Frontal cortex (tissue), 4 donors: ENCODE measurements at places on chromosomes 11 and 22.
A peak's percentile ranks its signal among the peaks of the same experiment; 100 is the strongest.

DNA sequence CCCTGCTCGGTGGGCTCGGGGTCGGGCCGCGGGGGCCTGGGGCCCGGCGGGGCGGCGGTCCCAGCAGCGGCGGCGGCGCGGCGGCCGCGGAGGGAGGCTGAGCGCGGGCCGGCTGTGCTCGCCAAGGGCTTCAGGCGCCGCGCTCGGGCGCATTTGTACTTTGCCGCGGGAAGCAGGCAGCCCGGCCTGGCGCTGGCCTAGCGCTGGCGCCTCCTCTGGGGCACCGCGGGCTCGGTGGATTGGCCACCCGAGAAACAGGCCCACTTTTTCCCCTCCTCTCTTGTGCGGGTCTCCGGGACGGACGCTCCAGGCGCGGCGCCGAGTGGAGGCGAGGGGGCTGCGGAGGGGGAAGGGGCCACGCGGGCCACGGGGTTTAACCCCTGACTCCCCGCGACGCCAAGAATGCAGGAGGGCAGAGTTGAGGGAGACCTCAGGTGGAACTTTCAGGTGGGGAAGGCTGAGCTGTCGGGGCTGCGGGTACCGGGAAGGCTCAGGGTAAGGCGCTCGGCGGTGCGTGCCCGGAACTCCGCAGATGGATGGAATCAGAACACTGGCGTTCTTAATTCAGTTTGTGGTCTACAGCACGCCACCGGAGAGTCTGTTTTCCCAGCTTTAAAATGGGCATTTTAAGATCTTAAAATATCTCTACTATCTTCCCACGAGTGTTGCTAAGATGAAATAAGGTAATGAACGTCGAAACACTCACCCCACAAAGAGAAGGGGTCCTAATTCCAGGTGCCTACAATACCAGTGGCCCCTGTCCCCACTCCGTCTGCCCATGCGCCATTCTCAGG is at the start of gene CHRDL2:
Gene CHRDL2, minus strand, starts transcription at position 126 of the 794 bp plus-strand sequence. CDS start 538 bp downstream, outside the sequence.
- peak; percentile 61 for DNase-seq

GRCh38 chr11:94583866-94584500 is 16.8 kb downstream of the PIWIL4 start:
- DNase-seq: no peak

DNA sequence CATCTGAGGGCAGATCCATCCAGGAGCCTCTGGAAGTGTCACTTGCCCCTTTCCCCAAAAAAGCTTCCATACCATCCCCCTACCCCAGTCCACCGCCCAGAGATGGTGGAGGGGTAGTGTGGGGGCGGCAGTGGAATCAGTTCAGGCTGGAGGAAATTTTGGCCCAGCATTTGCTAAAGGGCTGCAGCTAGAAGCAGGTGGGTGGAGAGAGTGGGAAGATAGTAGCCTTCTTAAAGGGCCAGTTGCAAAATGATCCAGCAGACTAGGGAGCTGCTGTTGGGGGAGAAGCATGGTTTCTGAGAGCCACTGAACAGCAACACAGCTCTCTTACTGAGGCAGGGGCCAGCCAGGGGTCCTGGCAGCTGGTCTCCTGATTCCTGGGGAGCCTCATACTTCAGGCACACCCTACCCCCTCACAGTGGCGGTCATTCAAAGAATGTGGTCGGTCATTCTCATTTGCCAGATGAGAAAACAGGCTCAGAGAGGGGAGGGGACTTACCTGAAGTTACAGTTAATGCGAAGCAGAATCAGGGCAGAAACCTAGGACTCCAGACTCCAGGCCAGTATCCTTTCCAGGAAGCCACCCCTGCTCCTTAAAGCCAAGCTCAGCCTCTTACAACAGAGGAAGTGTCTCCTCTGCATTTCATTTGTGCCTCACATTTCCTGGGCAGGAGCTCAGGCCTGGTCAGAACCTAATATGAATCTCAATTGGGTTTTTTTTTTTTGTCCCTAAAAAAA is 5.4 kb downstream of the SEC14L2 start:
- no peak for DNase-seq

- DNase-seq: no peak
Observed at GRCh38 chr11:66238786-66239413, 29.5 kb upstream of the RAB1B start.

DNA sequence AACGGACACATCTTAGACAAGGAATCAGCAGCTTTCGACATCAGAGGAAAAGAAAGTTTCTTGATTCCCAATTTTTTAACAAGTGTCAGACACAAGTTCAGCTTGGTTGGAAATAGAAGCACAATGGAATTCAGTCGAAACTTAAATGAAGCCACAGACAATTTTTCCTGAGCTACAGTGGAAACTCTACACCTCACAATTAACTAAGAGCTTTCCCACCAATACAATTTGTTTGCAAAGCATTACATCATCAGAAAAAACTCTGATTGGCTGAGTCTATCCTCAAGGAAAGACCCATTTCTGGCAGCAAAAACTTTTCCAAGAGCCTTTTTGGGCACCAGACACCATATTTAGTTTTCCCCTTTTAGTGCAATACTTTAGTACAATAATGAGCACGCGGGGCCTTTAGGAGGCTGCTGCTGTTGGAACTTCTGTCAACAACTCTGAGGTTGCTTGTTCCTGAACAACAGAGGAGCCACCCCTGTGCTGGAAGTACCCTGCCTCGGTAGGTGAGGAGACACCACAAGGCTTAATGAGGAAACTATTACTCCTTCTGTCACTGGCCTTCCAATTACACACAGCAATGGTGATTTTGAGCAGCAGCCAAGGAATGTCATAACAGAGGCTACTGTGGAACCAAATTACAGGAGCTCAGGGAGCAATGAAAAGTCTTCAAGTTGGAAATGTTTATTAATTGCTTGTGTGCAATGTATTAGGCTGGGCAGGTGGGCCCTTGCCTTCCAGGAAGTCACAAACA is 61.9 kb upstream of the BARX2 start:
- peak; percentile 33 for DNase-seq

GRCh38 chr11:12787847-12788246 is 113.6 kb downstream of the TEAD1 start:
- no peak for DNase-seq
